ENCODE measurements at places on chromosomes 5 and 9.
A peak's percentile ranks its signal among the peaks of the same experiment; 100 is the strongest.

DNA sequence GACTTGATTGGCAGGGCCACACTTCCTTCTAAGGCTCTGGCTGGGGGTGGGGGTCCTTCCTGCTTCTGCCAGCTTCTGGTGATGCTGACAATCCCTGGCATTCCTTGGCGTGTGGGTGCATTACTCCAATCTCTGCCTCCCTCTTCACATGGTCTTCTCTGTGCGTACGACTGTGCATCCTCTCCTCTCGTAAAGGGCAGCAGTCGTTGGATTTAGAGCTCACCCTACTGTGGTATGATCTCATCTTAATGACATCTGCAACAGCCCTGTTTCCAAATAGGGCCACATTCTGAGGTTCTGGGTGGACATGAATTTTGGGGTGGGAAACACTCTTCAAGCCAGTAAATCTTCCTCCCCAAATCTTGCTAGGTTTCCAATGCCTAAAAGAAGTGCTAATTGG, 36.8 kb downstream of the ROPN1L start:
- DNase-seq: no peak

DNA sequence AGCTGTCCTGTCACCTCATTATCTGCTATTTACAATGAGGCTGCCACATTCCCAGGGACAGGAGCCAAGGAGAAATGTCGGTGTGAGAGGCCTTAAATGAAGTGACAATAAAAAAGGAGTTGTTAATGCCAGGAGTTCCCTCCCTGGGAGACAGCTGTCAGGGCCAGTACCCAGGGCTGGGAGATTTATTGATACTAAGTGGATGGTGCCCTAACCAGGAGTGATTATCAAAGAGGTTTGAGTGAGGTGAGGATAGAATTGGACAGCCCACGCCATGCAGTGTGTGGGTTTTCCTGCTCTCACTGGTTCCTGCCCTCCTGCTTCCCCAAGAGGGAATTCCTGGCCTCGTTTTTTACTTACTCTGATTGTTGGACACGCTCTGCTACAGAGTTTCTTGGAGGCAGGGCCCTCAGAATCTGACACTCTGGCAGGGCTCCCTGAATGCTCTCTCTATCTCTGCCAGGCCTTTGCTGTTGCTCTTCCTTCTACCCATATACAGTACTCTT, 150.8 kb downstream of the GRIA1 start:
- DNase-seq: peak; percentile 51

DNA sequence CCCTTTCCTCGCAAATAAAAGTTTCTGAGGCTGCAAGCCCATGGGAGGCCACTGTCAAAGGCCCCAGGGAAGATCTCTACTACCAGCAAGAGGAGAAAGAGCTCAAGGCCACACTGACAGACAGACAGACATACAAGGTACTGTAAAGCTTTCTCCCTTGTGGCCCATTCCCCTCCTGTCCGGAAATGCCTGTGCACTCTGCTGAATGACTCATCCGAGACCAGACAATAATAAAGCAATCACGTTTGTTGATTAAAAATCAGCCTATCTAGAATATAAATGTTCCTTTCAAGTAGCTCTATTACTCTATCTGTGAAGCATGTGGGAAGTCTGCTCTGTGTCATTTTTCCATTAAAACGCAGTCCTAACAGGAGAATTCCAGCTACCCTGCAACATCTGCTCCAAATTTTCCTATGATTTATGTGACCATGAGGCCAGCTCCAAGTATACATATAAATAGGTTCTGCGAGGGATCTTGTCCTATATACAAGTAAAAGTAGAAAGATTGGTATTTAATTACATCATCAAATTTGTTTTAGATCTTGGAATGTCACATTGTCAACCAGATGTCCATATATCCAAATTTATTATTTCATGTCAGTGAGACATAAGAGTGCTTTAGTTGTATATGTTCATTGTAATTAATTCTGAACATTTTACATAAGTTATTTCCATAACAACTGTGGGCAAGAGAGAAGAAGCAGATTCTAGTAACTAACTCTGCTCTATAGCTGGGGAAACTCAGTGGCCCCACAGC, 34.7 kb upstream of the TGFBI start:
- peak; percentile 67 for DNase-seq

DNA sequence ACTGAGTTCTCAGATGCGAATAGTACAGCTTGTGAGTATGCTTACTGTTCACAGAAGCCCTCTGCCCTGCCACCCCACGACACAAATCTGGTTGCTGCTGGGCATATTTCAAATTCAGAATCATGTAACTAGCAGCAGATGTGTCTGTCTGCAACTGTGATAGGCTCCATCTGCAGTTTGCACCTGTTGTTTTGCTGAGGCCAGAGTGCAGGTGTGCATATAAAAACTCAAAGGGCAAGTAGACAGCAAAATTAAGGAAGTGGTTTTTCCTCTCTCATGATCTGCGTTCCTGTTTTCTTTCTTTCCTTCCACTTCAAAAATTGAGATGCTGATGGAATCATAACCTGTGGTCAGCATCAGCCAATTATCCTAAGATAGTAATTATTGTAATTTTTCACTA, 1000.5 kb downstream of the PTPRD start:
- no peak for DNase-seq

GRCh38 chr5:149063017-149063687, at the start of gene SH3TC2:
SH3TC2 (minus strand) TSS chr5:149063062; CDS start chr5:149063022, 40 bp downstream.
- DNase-seq: peak; percentile 77

GRCh38 chr9:76136986-76137385, 246.5 kb downstream of the PCSK5 start:
- DNase-seq: no peak

DNA sequence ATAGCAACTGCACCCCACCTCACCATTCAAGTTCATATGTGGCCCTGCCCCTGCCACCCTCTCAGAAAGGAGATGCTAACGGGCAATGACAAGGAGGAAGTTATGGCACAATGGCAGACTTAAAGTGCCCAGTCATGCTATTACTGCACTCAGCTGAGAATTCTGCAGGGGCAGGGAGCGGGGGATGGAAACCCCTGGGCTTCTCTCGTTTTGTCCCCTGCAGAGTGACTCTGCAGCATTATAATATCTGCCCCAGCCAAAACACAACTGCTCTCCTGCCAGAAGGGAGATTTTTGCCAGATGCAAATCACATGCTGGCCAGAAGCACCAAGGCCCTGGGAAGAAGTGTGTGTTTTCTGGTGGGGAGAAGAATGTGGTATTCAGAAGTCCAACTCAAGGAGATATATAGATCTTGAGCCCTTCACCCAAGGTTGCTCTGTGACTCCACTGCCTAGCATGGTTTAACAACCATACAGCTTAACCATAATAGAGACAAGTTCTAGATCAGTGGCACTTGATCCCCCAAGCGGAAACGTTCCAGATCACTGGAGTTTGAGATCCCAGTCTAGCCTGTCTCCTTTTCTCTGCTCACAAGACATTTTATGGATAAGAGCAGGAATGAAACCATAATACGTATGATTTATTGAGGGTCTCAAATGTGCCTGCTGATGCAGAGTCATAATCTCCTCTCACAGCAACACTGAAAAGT, 207.0 kb upstream of the MAP3K1 start:
- peak; percentile 49 for DNase-seq

GRCh38 chr5:176366232-176366894, 1.1 kb downstream of the ARL10 start:
- DNase-seq: no peak

DNA sequence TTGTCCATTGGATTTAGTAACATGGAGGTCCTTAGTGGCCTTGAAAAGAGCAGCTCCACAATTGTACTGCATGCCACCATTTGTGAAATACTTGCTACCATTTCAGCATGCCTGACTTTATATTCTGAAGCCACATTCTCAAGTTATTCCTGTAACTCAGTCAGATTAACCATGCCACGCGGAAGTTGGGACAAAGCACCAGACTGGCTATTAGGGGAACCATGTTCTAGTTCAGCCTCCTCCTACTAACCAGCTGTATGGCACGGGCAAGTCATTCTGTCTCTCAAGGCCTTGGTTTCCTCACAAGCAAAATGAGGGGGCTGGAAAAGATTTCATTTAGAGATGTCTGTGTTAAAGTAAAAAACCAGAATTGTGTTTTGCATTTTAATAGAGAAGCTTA, 418.0 kb downstream of the PLK2 start:
- DNase-seq: no peak

- no peak for DNase-seq
Measured at GRCh38 chr5:97915106-97915505, 732.1 kb upstream of the RIOK2 start.

GRCh38 chr9:33225319-33226147, 14.4 kb upstream of the SPINK4 start:
- DNase-seq: peak; percentile 89
